ENCODE measurements at places on chromosomes 5 and 9. TPM values are rescaled to one million over a fixed set of nuclear protein-coding genes. Genes with fewer than 3 reads are reported as not detected.

DNA sequence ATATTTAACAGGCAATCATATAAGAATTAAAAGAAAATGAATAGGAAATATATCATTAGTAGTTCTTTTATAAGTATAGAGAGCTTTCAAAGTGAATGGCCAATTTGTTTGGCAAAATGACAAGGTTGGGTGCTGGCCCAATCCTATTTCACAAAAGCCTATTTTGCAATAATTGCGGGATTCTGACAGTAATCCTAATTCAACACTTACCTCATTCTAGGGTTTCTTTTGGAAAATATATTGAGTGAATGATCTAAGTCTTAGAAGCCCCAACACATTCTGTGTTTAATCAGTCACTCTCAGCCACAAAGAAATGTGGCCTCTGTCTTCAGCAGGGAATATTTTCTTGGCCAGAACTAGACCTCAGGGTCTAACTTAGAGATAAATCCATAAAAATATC is 835.9 kb upstream of the ZNF608 start:
- no peak for DNase-seq
- no peak overlapping the region for H3K27ac ChIP-seq
- no peaks in the 10 kb centered on the region for H3K4me1 ChIP-seq

Gene MYMK
- not detected for total RNA-seq

DNA sequence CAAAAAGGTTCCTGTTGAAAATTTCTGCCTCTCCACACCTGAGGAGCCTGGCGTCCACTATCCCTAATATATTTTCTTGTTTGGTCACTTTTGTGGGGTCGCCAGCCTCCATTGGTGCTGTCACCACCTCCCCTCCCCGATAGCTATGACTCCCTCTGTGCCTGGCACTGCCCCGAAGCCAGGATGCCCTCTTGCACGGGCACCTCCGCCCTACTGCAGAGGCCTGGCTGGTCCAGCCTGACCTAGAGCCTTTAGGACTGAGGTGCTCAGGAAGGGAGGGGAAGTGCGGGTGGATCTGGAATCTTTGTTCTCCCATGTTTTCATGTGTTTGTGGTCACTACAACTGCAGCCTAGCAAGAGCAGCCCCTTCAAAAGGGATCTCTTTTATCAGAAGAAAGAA is 62.6 kb downstream of the WNK2 start:
- H3K36me3 ChIP-seq: no peaks in the 10 kb centered on the region
- H3K27ac ChIP-seq: no peak overlapping the region
- H3K27me3 ChIP-seq: no peaks in the 10 kb centered on the region
- no peak overlapping the region for H3K4me3 ChIP-seq

Gene NR5A1
- not detected for total RNA-seq

Gene BTNL8
- not detected for total RNA-seq

Gene IRX4
- total RNA-seq: not detected

Gene FABP6
- not detected for total RNA-seq

- H3K4me3 ChIP-seq: no peak overlapping the region
- no peaks in the 10 kb centered on the region for H3K27me3 ChIP-seq
- no peak overlapping the region for H3K27ac ChIP-seq
- peaks cover 72% of the 10 kb centered on the region for H3K4me1 ChIP-seq
- peaks cover 89% of the 10 kb centered on the region for H3K36me3 ChIP-seq
Measured at GRCh38 chr9:129900263-129901027, 65.2 kb downstream of the USP20 start.

DNA sequence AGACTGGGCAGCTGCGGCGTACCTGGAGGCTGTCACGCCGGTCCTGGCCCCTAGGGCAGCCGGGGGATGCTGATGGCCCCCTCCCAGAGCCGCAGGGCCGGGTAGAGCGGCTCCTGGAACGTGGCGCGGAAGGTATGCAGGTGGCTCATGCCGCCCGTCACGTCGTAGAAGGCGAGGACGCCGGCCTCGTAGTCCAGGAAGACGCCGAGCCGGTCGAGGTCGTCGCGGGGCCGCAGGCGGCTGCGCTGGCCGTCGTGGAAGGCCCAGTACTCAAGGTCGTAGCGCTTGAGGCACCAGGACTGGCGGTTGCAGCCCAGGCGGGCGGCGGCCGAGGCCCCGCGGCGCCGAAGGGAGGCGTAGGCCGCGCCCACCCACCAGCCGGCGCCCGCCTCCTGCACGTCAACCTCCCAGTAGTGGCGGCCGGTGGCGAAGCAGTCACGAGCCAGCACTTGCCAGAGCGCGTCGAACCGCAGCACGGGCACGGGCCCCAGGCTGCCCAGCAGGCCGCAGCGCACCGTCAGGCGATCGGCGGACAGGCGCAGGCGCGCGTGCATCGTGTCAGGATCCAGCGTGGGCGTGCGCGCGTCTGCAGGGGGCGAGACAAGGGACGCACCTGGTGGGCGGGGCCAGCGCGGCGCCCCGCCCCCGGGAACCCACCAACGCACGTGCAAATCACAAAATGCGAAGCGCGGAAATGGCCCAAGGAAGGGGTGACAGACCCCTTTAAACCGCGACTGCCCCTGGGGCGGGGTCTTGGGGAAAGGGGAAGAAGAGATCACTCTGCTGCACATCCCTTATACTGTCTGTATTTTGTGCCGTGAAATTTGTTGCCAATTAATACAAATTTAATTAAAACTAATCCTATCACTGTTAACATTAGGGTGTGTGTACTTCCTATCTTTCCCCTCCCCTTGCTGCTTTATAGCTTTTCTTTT is 31.2 kb downstream of the NANS start:
- no peaks in the 10 kb centered on the region for H3K27me3 ChIP-seq
- H3K27ac ChIP-seq: no peak overlapping the region
- H3K4me1 ChIP-seq: peaks cover 31% of the 10 kb centered on the region
- no peak overlapping the region for H3K4me3 ChIP-seq
- peaks cover 73% of the 10 kb centered on the region for H3K36me3 ChIP-seq

GRCh38 chr5:98905857-98906688 is 22.7 kb downstream of the CHD1 start:
- H3K36me3 ChIP-seq: peaks cover 29% of the 10 kb centered on the region
- H3K27me3 ChIP-seq: no peaks in the 10 kb centered on the region
- DNase-seq: no peak
- no peak overlapping the region for H3K4me3 ChIP-seq

GRCh38 chr5:16521521-16522483 is 56.2 kb upstream of the ZNF622 start:
- no peaks in the 10 kb centered on the region for H3K36me3 ChIP-seq
- H3K4me3 ChIP-seq: no peak overlapping the region
- H3K27me3 ChIP-seq: no peaks in the 10 kb centered on the region
- peaks cover 12% of the 10 kb centered on the region for H3K4me1 ChIP-seq
- no peak for DNase-seq

DNA sequence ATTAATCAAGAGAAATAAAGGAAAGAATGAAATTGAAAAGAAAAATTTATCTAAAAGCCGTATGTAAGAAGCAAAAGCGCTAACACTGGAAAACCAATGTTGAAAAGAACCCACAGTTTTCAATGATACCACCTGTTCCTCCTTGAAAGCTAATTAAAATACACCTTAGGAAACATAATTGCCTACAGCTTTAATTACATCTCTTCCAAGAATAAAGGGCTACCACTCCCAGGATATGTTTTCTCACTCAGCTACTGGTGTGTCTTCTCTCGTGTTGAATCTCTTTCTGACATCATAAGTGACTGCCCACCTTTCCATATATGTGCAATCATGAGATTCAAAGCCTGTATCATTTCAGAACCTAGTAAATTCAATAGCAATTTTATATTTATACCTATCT is 880.6 kb upstream of the DMAC1 start:
- no peaks in the 10 kb centered on the region for H3K27me3 ChIP-seq
- H3K36me3 ChIP-seq: no peaks in the 10 kb centered on the region
- H3K4me3 ChIP-seq: no peak overlapping the region
- H3K4me1 ChIP-seq: no peaks in the 10 kb centered on the region
- no peak overlapping the region for H3K27ac ChIP-seq
- DNase-seq: no peak

DNA sequence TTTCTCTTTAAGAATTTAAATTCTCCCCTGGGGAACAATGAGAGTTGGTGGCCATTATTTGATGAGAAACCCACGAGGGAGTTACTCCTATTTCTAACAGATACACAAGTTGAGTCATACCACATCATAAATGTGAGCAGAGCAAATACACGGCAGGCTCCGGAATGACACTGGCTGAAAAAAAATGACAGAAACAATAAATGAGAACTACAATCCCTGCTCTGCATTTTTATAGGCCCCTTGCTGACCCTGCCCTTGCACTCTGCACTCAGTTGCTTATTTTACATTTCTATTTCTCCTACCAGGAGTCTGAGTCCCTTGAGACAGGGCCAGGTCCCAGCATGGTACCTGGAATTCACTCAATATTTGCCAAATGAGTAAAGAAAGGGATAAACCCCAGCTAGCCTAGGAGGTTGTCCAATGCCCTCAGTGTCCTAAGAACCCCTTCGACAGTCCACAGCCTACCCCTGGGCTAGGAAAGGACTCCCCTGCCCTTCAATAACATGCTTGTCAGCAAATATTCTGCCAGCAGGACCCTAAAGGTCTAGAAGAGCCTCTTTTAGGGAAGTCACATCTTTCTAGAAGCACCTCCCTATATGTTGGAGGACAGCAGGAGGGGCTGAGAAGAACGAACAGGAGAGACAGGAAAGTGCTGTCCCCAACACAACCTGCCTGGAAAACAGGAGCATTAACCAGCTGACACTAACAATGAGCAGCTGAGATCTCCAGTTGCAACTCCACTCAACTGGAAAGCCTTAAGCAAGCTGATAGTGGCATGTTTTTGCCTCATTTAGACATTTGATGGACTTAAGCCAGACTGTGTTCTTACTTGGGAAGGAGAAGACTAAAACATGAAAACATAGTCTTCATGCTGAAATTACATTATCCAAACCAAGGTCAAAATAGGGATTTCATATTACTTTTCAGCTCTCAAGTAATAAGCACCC is 191.2 kb downstream of the ACTL7B start:
- H3K4me3 ChIP-seq: no peak overlapping the region
- H3K4me1 ChIP-seq: no peaks in the 10 kb centered on the region
- DNase-seq: no peak
- H3K27me3 ChIP-seq: no peaks in the 10 kb centered on the region

Gene DPM2
- total RNA-seq: 48.2 TPM

GRCh38 chr9:95727947-95728520 is 147.5 kb upstream of the ERCC6L2 start:
- peaks cover 10% of the 10 kb centered on the region for H3K36me3 ChIP-seq
- H3K4me1 ChIP-seq: peaks cover 29% of the 10 kb centered on the region
- DNase-seq: no peak
- H3K27ac ChIP-seq: no peak overlapping the region

GRCh38 chr9:114924327-114924726 is 6.1 kb downstream of the TNFSF8 start:
- H3K36me3 ChIP-seq: peaks cover 84% of the 10 kb centered on the region
- no peak for DNase-seq
- no peak overlapping the region for H3K27ac ChIP-seq
- no peak overlapping the region for H3K4me3 ChIP-seq
- H3K27me3 ChIP-seq: no peaks in the 10 kb centered on the region

DNA sequence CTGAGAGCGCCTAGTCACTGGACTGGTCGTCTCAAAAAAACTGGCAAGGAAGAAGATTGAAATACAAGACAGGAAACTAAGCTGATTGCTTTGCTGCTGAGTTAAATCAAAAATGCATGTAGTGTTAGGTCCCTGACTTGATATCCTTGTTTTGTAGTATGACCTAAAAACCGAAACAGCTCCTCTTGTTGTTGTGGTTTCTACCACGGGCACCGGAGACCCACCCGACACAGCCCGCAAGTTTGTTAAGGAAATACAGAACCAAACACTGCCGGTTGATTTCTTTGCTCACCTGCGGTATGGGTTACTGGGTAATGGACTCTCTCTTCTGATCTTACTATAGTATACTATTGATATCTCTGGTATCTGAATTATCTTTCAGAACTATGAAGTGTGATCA is 4.3 kb downstream of the MTRR start:
- no peaks in the 10 kb centered on the region for H3K27me3 ChIP-seq
- DNase-seq: peak; percentile 72
- H3K4me1 ChIP-seq: peaks cover 73% of the 10 kb centered on the region
- peaks cover 64% of the 10 kb centered on the region for H3K36me3 ChIP-seq
- H3K4me3 ChIP-seq: peak overlapping the region; percentile 52

Gene TUSC1
- total RNA-seq: not detected

Gene PTGES
- not detected for total RNA-seq

Gene PCDHA9
- total RNA-seq: not detected

- peaks cover 3% of the 10 kb centered on the region for H3K4me1 ChIP-seq
- H3K27me3 ChIP-seq: peaks cover 2% of the 10 kb centered on the region
- H3K36me3 ChIP-seq: no peaks in the 10 kb centered on the region
- no peak for DNase-seq
Measured at GRCh38 chr5:146919304-146919703, 40.7 kb upstream of the PPP2R2B start.

- no peaks in the 10 kb centered on the region for H3K36me3 ChIP-seq
- no peak overlapping the region for H3K4me3 ChIP-seq
- H3K27me3 ChIP-seq: no peaks in the 10 kb centered on the region
- no peak for DNase-seq
Measured at GRCh38 chr5:104385906-104386305, 823.3 kb upstream of the NUDT12 start.

DNA sequence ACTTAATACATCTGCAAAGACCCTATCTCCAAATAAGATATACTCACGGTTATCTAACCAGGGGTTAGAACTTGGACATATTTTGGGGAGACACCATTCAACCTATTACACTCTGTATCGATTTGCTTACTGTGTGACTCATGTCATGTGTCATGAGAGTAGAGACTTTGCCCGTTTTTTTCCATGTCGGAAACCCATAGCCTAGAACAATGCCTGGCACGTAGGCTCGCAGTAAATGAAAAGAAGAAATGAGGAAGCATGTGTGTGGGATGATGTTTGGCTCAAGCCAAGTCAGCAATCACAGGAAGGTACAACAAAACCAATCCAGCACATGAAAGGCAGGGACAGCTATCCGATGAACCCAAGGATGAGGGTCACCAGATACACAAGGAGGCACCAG is 94.6 kb upstream of the DNAH5 start:
- no peaks in the 10 kb centered on the region for H3K36me3 ChIP-seq
- DNase-seq: no peak
- H3K27me3 ChIP-seq: no peaks in the 10 kb centered on the region
- no peak overlapping the region for H3K27ac ChIP-seq

GRCh38 chr9:122036988-122037387 is 56.1 kb downstream of the TTLL11 start:
- H3K4me3 ChIP-seq: no peak overlapping the region
- no peaks in the 10 kb centered on the region for H3K27me3 ChIP-seq
- DNase-seq: no peak
- no peaks in the 10 kb centered on the region for H3K36me3 ChIP-seq
- no peaks in the 10 kb centered on the region for H3K4me1 ChIP-seq
- H3K27ac ChIP-seq: no peak overlapping the region
